Stimulated activated naive B cell treated with anti-CD40 and anti-IgM and Interleukin-4, amounts not matched to agents 10 μg/mL and 1 μg/mL and 100 μg/mL, for 72 hours (primary cell): ENCODE measurements at places on chromosomes 13 and 19.
A peak's percentile ranks its signal among the peaks of the same experiment; 100 is the strongest.

- H3K4me3 ChIP-seq: no peak overlapping the region
- no peak overlapping the region for H3K27ac ChIP-seq
- no peak for DNase-seq
- H3K36me3 ChIP-seq: no peaks in the 10 kb centered on the region
Observed at GRCh38 chr13:108827646-108828045, 198.2 kb downstream of the MYO16 start.

DNA sequence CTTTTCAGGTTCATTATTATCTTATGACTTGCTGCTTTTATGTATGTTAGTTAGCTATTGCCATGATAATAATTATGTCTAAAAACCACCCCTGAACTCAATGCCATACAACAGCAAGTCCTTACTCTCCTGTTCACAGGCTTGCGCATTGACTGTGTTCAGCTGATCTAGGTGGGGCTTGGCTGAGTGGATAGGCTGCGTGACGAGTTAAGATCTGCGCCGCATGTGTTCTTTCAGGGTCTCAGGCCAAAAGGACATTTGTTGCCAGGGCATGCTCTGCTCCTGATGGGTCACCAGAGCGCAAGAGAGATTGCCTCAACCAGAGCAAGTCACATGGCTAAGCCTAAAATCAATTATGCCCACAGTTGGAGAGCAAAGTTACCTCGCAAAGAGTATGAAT lies 859 bp downstream of the ZNF568 start:
- H3K4me1 ChIP-seq: peaks cover 15% of the 10 kb centered on the region
- H3K27me3 ChIP-seq: no peaks in the 10 kb centered on the region
- peak overlapping the region; percentile 92 for H3K4me3 ChIP-seq

- no peak overlapping the region for H3K4me3 ChIP-seq
- H3K36me3 ChIP-seq: no peaks in the 10 kb centered on the region
- peaks cover 16% of the 10 kb centered on the region for H3K27me3 ChIP-seq
- no peak overlapping the region for H3K27ac ChIP-seq
- DNase-seq: no peak
Observed at GRCh38 chr19:21580101-21580500, 74.7 kb downstream of the ZNF429 start.

- peaks cover 16% of the 10 kb centered on the region for H3K27me3 ChIP-seq
- H3K36me3 ChIP-seq: no peaks in the 10 kb centered on the region
- no peak overlapping the region for H3K27ac ChIP-seq
- DNase-seq: no peak
- no peak overlapping the region for H3K4me3 ChIP-seq
Observed at GRCh38 chr13:26497968-26498511, 59.4 kb upstream of the WASF3 start.

GRCh38 chr13:56166864-56167263 lies 973.9 kb upstream of the PRR20A start:
- H3K36me3 ChIP-seq: no peaks in the 10 kb centered on the region
- DNase-seq: no peak
- no peaks in the 10 kb centered on the region for H3K27me3 ChIP-seq
- H3K4me3 ChIP-seq: no peak overlapping the region
- H3K27ac ChIP-seq: no peak overlapping the region

DNA sequence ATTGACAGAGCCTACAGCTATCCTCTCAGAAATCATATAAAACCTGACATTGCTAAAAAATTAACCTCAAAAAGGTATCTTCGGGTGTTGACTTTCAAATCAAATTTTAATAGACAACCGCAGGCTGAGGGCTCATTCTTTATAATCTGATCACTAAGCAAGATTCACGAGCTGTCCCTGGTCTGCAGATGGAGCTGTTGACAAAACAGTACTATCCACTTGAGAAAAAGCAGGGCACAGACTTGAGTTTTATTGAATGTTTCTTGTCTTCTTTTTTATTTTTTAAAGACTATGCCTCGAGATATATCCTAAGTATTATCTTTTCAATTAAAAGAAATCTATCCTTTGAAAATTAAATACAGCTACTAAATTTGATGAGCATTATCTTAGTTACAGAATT lies 540.5 kb downstream of the PCDH9 start:
- DNase-seq: no peak
- no peak overlapping the region for H3K27ac ChIP-seq
- no peaks in the 10 kb centered on the region for H3K27me3 ChIP-seq
- H3K4me1 ChIP-seq: peaks cover 19% of the 10 kb centered on the region
- H3K4me3 ChIP-seq: no peak overlapping the region

- H3K27ac ChIP-seq: peak overlapping the region; percentile 62
- H3K4me3 ChIP-seq: peak overlapping the region; percentile 64
- no peak for DNase-seq
- H3K27me3 ChIP-seq: no peaks in the 10 kb centered on the region
- peaks cover 25% of the 10 kb centered on the region for H3K4me1 ChIP-seq
Observed at GRCh38 chr13:27442071-27442647, 8.2 kb downstream of the MTIF3 start.

GRCh38 chr13:76851961-76852360 lies 34.2 kb downstream of the KCTD12 start:
- no peak for DNase-seq
- no peak overlapping the region for H3K27ac ChIP-seq
- no peak overlapping the region for H3K4me3 ChIP-seq
- peaks cover 4% of the 10 kb centered on the region for H3K4me1 ChIP-seq
- H3K27me3 ChIP-seq: no peaks in the 10 kb centered on the region

GRCh38 chr19:1699998-1700732 lies 47.8 kb upstream of the TCF3 start:
- no peak overlapping the region for H3K4me3 ChIP-seq
- H3K27me3 ChIP-seq: peaks cover 32% of the 10 kb centered on the region

DNA sequence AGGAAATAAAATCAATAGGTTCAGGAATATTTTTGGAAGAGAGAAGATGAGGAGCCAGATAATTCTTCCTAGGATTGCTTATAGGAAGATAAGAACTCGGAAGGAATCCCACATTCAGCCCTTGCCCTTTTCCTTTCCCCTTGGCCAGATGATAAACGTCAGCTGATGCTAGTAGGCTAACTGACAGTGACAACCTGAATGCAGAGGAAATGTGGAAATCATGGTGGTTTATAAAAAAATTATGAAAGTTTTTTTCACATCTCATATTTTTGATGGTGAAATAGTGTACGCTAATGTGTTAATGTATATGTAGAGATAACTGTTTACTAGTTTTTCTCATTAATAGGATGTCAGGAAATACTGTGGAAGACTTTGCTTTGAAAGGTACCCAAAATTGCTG lies 56.9 kb downstream of the EDNRB start:
- H3K4me3 ChIP-seq: no peak overlapping the region
- no peak for DNase-seq
- H3K27me3 ChIP-seq: peaks cover 4% of the 10 kb centered on the region
- H3K27ac ChIP-seq: no peak overlapping the region
- H3K4me1 ChIP-seq: no peaks in the 10 kb centered on the region

- H3K4me3 ChIP-seq: no peak overlapping the region
- no peak for DNase-seq
- H3K36me3 ChIP-seq: no peaks in the 10 kb centered on the region
- no peaks in the 10 kb centered on the region for H3K4me1 ChIP-seq
- H3K27ac ChIP-seq: no peak overlapping the region
- H3K27me3 ChIP-seq: no peaks in the 10 kb centered on the region
Observed at GRCh38 chr13:59352600-59352999, 811.1 kb downstream of the DIAPH3 start.

DNA sequence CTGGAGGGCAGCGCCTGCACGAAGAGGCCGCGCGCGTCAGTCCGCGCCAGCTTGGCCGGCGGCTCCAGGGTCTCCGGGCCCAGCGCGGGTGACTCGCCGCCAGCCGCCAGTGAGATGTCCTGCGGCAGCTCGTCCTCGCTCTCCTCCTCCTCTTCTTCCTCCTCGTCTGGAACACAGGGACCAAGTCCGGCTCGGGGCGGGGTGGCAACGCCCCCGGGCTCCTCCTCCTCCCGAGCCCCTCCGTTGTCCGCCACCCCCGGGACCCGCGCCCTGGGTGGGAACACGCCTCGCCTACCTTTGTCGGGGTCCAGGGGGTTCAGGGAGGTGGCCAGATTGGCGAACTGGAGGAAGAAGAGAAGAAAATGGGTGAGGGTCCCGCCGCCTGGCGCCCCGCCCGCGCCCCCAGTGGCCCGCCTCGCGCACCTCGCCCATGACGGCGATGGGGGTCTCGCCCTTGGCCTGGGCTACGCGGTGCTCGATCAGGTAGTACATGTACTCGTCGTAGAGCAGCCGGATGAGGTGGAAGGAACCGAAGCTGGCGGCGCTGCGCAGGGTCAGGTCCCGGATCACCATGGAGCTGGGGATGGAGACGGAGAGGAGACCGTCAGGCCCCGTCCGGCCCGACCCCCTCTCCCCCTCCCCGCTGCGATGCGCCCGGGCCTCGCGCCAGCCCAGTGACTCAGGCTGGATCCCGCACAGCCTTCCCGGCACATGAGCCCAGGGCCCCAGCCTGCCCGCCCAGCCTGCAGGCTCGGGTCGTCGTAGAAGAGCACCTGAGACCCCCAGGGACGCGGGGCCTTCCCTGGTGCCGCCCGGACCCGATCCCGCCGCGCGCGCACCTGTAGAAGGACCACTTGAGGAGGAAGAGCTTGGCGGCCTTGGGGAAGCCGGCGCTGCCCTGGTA lies 10.6 kb downstream of the DCAF15 start:
- H3K27me3 ChIP-seq: no peaks in the 10 kb centered on the region
- no peak for DNase-seq
- no peak overlapping the region for H3K4me3 ChIP-seq

DNA sequence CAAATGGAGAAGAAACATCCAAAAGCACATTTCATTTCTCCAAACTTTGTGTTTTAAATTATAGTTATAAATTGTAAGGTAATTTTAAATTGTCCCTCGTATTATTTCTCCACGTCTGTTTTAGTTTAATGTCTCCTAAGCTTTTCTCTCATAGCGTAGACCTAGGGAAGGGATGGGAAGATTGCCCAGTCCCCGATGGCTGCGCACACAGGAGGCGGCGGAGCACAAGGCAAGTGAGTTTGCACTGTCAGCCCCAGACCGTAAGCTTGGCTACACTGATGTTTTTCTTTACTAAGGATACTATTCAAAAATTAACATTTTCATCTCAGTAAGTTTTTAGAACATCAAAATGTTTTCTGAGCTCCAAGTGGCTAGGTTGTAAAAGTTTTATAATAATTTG lies 72.3 kb downstream of the GPR12 start:
- no peak overlapping the region for H3K4me3 ChIP-seq
- DNase-seq: no peak
- no peak overlapping the region for H3K27ac ChIP-seq

GRCh38 chr19:3499738-3500428 lies 591 bp downstream of the DOHH start:
- H3K27me3 ChIP-seq: no peaks in the 10 kb centered on the region
- peaks cover 38% of the 10 kb centered on the region for H3K4me1 ChIP-seq
- peak overlapping the region; percentile 100 for H3K27ac ChIP-seq

- no peaks in the 10 kb centered on the region for H3K36me3 ChIP-seq
- H3K27me3 ChIP-seq: no peaks in the 10 kb centered on the region
- no peaks in the 10 kb centered on the region for H3K4me1 ChIP-seq
- no peak overlapping the region for H3K27ac ChIP-seq
Observed at GRCh38 chr13:21929400-21929799, 258.5 kb downstream of the FGF9 start.

GRCh38 chr19:8421484-8422461 lies 8.7 kb downstream of the MARCHF2 start:
- no peak overlapping the region for H3K27ac ChIP-seq
- no peaks in the 10 kb centered on the region for H3K27me3 ChIP-seq

DNA sequence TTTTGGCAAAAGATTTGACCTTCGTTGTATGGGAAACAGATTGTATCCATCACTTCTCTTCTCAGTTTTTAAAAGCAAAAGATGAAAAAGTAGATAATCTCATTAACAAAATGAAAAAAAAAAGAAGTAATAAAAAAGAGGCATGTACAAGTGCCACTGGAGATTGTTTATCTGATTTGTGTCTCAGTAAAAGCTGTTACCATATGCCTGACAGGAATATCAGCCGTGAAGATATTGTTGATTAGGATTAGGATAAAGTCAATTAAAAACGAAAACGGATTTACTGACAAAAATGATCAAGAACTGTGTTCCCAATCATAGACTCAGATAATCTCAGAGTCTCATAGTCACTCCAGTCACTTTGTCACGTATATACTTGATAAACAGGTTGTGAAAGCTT lies 842.1 kb upstream of the SLC10A2 start:
- no peak overlapping the region for H3K27ac ChIP-seq
- H3K4me3 ChIP-seq: no peak overlapping the region
- no peaks in the 10 kb centered on the region for H3K36me3 ChIP-seq
- DNase-seq: no peak
- H3K4me1 ChIP-seq: no peaks in the 10 kb centered on the region

DNA sequence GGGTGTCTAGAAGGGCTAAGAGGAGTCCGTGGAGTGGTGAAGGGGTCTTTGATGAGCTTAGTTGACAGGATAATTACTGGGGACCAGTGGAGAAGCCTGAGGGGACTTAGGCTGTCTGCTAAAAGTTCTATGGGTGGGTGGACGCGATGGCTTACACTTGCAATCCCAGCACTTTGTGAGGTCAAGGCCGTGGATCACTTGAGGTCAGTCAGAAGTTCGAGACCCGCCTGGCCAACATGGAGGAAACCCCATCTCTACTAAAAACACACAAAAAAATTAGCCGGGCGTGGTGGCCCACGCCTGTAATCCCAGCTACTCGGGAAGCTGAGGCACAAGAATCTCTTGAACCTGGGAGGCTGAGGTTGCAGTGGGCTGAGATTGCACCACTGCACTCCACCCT lies 2.8 kb upstream of the GSK3A start:
- peaks cover 27% of the 10 kb centered on the region for H3K36me3 ChIP-seq
- peak overlapping the region; percentile 85 for H3K4me3 ChIP-seq
- no peak for DNase-seq
- H3K27me3 ChIP-seq: no peaks in the 10 kb centered on the region

DNA sequence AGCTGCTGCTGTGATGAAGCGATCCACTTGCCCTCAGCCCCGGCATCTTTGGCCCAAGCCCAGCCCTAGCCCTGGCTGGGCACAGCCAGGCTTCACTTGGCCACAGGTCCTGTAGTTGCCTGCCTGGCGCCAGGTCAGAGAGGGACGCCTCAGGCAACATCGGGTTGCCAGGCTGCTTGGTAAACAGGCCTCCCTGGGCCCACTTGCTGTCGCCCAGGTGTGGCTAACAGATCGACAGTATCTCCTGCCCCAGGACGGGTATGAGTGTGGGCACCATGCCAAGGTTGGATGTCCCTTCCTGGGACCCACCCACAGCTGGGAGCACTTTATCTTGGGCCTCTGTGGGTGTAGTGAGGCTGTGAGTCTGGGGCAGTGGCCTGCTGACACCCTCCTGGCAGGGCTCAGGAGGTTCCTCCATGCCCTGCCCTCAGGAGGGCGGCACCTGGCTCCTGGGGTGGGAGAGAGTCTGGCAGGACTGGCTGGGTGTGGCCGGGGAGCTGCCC lies 27.8 kb downstream of the CARM1 start:
- no peaks in the 10 kb centered on the region for H3K27me3 ChIP-seq
- DNase-seq: no peak
- peaks cover 34% of the 10 kb centered on the region for H3K4me1 ChIP-seq
- no peak overlapping the region for H3K27ac ChIP-seq

GRCh38 chr19:2952953-2953481 lies 8.2 kb upstream of the ZNF77 start:
- H3K4me3 ChIP-seq: no peak overlapping the region
- H3K4me1 ChIP-seq: peaks cover 12% of the 10 kb centered on the region
- DNase-seq: no peak
- no peak overlapping the region for H3K27ac ChIP-seq
